ENCODE measurements at places on chromosomes 12 and 14. TPM values are rescaled to one million over a fixed set of nuclear protein-coding genes. Genes with fewer than 3 reads are reported as not detected.

The TSPAN19 gene
- total RNA-seq: 0.69 TPM

The SLC17A8 gene
- total RNA-seq: not detected

The PAH gene
- not detected for total RNA-seq

The LRIG3 gene
- total RNA-seq: 8.9 TPM

The TDRD9 gene
- total RNA-seq: not detected

The MARK3 gene
- total RNA-seq: 60.6 TPM

The ZNF605 gene
- 10.1 TPM for total RNA-seq

DNA sequence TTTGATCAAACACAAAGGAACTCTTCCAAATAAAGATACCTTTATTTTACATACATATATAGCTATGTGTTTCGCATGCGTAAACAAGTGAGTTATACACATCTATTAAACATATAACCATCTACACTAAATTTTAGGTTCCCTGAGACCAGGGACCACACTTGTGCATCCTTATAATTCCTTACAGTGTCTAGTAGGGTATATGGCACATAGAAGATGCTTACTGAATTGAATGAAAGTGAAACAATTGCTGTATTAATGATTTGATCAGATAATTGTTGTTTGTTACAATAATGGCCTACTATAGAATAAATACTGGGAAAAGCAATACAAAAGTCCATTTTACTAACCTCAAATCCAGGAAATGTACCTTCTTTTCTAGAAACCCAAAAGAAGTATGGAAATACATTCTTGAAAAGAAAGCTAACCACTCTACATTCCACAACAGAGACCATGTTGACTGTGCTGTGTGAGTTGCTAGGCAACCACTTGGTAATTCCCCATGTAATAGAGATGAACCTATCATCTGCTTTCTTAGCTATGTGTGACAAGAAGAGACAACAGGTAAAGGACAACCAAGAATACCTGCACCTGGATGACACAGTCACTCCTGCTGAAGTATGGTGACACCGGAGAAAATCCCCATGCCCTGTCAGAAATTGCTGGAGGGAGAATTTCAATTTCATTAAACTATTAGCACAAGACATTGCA, 11.9 kb upstream of the CIPC start:
- DNase-seq: no peak

GRCh38 chr12:77319166-77319565, 253.8 kb upstream of the E2F7 start:
- DNase-seq: peak; percentile 42

DNA sequence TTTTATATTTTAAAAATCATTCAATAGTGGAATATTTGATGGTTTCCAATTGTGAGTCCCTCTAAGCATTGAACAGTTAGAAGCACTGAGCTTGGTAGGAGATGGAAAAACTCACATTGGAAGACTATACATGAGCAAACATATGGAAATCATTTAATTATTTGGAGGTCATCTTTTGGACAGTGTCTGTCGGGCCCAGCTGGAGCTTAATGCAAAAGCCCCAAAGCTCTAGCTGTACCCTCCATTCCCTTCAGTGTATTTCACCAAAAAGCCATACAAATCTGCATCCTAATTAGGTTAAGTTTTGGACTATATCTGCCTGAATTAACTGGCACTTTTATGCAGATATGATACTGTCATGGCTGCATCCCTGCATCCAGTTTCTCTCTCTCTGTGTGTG, 365.7 kb downstream of the FLRT2 start:
- DNase-seq: no peak

- DNase-seq: no peak
Observed at GRCh38 chr14:84375235-84375634, 1154.7 kb upstream of the FLRT2 start.

DNA sequence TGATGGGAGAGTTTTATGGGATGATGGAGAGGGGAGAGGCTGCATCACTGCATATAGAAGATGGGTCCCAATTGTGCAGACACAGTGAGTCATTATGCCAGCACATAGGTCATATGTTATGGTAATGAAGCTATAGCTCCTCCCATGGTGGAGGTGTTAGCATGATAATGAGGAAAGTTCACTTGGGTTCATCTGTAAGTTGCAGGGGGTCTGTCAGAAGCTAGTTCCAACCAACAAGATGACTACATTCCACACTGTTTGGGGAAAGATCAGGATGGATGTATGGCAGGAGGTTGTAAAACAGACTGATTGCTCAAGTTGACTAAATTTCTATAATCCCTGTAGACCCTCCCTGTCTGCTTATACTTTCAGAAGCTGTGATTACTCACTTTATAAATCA, 561.3 kb downstream of the C12orf50 start:
- DNase-seq: no peak

GRCh38 chr12:109495012-109495411, 17.6 kb downstream of the UBE3B start:
- no peak for DNase-seq

DNA sequence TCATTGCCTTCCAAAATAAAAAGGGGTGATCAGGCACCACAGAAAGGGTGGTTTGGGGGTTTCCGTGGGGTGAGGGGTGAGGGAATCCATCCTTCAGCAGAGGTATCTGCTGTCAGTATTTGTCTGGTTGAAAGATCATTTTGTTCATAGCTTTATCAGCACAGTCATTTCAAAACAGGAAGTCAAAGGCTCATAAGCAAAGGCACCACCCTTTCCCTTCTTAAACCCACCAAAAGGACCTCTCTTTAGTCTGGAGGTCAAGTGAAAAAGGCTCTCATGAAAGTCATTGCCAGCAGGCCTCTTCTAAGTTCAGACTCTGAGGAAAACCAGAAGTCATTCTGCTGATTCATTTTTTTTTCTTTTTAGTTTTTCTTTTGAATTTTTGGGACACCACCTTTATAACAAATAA, 6.2 kb downstream of the CHST11 start:
- DNase-seq: no peak

DNA sequence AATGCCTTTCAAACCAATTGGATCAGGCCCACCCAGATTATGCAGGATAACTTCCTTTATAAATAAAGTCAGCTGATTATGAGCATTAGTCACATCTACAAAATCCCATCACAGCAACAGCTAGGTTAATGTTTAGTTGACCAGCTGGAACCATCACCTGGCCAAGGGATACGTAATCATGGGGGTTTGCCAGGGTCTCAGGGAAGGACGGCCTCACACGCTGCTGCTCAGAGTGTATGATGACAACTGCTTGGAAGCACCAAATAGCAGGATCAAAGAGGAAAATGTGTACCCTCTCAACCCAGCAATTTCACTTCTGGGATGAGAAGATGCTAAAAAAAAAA, 162.6 kb downstream of the SLC15A4 start:
- no peak for DNase-seq

GRCh38 chr12:13171921-13172859, 24.3 kb upstream of the EMP1 start:
- DNase-seq: no peak

- no peak for DNase-seq
Observed at GRCh38 chr12:12720672-12721161, 3.5 kb downstream of the CDKN1B start.

DNA sequence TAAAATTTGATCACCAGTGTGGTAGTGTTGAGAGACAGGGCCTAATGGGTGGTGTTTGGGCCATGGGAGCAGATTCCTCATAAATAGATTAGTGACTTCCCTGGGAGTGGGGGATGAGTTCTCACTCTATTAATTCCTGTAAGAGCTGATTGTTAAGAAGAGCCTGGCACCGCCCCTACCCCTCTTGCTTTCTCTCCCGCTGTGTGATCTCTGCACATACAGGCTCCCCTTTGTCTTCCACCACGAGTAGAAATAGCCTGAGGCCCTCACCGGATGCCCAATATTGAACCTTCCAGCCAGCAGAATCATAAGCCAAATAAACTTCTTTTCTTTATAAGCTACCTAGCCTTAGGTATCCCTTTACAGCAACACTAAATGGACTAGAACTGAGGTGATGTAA, 31.9 kb upstream of the CAND1 start:
- peak; percentile 92 for DNase-seq

DNA sequence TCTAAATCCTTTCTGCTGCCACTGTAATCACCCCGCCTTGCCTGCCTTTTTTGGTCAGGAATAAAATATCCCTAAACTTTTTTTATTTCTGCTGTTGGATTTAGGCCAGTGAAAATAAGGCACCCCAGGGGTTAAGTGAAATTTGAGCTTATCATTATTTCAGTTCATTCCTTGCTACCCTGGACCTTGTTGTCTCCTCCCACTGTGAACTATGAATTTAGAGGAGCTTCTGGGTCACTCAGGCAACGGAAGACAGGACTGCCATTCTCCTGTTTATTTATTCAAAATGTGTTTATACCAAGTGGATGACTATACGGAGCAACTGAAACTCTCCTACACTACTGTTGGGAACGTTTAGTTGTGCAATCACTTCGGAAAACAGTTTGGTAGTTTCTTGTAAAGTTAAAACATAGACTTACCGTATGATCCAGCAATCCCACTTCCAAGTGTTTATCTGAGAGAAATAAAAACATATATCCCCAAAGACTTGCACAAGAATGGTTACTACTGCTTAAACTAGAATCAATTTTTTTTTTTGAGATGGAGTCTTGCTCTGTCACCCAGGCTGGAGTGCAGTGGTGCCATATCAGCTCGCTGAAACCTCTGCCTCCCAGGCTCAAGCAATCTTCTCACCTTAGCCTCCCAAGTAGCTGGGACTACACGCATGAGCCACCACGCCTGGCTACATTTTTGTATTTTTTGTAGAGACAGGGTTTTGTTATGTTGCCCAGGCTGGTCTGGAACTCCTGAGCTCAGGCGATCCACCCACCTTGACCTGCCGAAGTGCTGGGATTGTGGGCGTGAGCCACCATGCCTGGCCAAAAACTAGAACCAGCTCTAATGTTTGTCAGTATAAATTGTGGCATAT, 2.3 kb upstream of the TRAFD1 start:
- DNase-seq: no peak

DNA sequence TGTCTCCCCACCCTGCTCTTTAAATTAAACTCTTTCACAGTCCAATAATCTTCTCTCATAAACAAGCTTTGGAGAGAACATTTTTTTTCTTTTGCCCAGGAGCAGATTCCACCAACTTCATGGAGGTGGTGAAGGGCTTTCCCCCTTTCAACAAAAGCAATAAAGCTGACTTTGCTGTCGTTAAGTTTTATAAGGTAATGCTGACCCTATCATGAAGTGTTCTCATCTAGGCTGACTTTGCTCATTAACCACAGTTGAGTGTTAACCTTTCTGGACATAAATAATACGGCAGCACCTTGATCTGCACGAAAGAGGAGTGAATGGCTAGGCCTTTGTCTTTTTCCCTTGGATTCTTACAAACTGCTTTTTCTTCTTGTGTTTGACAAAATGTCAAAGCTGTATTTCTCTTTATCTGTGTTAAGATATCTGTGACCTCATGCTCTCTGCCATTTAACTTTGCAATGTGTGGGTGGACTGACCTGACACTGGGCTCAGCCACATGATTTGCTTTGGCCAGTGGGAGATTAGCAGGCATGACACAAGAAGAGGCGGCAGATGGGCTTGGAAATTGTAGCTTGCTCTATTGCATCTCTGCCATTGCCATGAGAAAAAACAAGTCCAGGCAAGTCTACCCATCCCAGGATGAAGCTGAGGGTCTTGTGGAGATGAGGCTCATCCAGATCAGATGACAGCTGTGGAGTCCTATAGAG, 470.9 kb upstream of the CCDC196 start:
- no peak for DNase-seq

GRCh38 chr12:97921979-97922722, 459.5 kb downstream of the RMST start:
- DNase-seq: no peak

DNA sequence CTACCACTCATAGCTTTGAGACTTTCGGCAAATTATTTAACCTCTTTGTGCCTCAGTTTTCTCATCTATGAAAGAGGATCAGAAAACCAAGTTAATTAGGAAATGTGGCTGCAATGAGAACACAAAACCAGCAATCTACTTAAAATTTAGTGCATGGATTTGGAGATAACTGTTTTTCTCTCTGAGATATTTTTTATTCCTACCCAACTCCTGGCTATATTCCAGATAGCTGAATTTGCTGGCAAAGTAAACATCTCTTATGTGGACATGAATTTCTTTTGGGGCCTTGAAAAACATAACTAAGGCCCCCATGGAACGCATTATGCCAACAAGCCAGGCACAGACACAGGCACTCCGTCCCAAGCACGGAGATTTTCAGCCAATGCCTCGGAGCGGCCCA, 53.4 kb upstream of the FOXN3 start:
- DNase-seq: no peak

- DNase-seq: no peak
Observed at GRCh38 chr14:94643316-94644101, 31.3 kb downstream of the SERPINA3 start.

DNA sequence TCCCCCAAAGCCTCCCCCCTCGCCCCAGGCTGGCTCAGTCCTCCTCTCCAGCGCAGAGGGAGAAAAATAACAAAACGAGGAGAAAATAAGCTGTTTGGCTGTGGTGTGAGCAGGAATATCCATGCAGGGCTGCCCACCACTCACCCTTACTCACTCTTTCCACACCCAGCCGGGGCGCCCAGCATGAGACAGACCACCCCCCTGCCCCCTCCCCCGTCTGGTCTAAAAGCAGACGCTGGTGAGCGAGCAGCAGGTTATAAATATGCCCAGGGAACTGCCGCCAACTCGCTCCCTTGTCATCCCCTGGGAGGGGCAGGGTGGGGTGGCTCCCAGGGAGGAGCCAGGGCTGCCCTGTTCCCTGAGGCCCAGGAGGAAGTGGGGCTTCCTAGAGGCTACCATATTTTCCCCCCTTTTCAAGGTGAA, 7.4 kb downstream of the WNT1 start:
- no peak for DNase-seq

- no peak for DNase-seq
Observed at GRCh38 chr12:49377386-49377785, 10.1 kb downstream of the SPATS2 start.

GRCh38 chr14:100824091-100824551, 1.8 kb upstream of the MEG3 start:
- DNase-seq: peak; percentile 35

DNA sequence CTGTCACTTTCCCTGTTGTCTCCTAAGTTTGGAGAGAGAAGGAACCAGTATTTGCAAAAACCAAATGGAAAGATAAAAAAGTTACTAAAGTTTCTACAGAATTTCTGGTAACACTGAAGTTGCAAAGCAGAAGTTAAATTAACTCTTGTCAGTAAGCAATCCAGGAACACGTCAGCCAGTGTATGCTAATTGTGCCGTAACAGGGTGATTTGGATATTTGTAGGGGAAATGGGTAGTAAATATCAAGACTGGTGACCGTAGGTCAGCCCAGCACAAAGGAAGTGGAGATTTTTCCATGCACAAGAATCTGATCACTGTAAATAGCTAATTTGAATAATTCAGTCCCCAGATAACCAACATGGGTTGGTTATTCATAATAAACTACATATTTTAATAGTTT, 2.3 kb downstream of the CDKN1B start:
- no peak for DNase-seq

Measured in SK-MEL-5 (cell line).